Left ventricle myocardium inferior (tissue), 1 donor: ENCODE measurements at places on chromosomes 6 and 20.

- DNase-seq: no peak
Observed at GRCh38 chr20:35039846-35040489, 52.6 kb downstream of the TRPC4AP start.

DNA sequence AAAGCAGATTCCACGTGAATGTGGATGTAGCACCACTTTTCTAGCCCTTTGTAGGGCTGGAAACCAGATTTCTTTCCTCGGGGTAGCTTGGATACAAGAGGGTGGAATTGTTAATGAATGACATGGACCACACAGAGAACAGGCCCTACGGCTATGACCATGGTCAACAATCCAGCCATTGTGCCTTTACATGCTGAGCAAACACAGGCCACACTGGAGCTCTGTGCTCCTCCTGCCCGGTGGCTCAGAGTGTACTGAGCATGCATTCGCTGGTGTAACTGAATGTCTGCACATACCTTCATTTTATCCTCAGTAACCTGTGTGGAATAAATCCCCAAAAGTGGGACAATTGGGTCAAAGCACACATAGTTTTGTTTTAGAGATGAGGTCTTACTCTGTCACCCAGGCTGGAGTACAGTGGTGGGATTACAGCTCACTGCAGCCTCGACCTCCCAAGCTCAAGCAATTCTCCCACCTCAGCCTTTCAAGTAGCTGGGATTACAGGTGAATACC lies 32.8 kb downstream of the LRP11 start:
- no peak for DNase-seq

GRCh38 chr20:3815703-3816315 lies 4.5 kb upstream of the AP5S1 start:
- no peak for DNase-seq

GRCh38 chr6:168209420-168209819 lies 110.2 kb downstream of the DACT2 start:
- DNase-seq: no peak

DNA sequence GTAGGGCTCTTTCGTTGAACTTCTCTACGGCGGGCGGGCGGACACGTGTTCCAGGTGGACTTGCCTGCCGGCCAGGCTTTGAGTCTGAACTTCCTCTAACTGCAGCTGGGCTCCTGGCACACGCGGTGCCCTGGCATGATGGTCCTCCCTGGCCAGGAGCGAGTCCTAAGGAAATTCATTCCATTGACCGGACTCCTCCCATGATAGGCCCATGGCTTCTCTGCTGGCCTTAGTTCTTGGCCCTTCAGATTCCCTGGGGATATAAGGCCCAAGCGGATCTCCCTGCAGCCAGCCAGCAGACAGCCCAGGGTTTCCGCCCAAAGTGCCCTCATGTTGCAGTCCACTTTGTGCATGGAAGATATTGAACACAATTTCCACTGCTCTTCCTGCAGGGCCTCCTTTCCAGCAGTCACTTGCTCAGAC lies 39.4 kb downstream of the TBC1D7 start:
- DNase-seq: no peak

- DNase-seq: peak; percentile 44
Observed at GRCh38 chr20:13261460-13262301, 40.6 kb downstream of the ISM1 start.

DNA sequence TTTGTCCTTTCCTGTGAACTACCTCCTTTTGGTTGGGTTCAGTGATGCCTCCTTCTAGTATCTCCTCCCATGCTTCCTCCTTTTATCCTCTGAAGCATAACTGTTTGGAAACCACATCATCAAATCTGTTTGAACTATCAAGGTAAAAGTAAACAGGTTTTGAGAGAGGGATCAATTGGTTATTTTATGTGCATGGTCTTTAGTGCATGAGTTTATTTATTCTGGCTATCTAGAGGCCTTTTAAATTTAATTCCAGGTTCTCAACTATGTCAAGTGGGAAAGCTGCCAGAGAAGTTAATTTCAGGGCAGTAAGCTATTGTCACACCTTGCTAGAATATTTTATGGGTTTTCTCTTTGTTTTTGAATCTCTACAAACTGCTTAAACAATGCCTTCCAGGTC lies 54.1 kb downstream of the WASF1 start:
- no peak for DNase-seq

DNA sequence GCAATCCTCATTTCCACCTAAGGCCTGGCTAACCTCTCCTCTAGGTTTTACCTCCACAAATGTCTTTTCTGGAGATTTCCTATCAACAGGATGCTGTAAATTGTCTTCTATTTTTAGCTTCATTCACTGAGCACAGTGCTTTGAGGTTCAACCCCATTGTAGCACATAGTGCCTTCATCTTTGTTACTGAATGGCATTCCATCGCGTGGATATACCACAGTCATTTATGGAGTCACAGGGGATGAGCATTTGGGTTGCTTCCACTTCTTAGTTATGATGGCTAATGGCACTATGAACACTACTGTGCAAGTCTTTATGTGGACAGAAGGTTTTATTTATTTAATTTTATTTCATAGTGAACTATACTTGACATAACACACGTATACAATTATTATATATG lies 387.1 kb downstream of the SMOC2 start:
- DNase-seq: no peak

DNA sequence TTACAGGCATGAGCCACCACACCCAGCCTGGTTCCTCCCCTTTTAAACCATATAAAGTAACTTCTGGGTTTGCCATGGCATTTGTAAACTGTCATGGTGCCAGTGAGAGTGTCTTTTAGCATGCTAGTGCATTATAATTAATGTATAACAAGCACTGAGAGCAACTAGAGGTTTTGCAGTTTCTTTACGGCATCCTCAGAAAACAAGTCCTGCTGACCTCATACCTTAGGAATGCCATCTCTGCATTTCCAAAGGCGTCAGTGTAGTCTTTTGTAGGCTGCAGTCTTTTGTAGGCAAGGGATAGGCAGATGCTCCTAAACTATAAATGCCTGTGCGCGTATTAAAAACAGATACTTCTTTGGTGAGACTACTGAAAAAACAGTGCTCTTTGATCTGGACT lies 75.0 kb upstream of the EZR start:
- no peak for DNase-seq

GRCh38 chr20:19915111-19915798 lies 101.9 kb upstream of the NAA20 start:
- DNase-seq: no peak

DNA sequence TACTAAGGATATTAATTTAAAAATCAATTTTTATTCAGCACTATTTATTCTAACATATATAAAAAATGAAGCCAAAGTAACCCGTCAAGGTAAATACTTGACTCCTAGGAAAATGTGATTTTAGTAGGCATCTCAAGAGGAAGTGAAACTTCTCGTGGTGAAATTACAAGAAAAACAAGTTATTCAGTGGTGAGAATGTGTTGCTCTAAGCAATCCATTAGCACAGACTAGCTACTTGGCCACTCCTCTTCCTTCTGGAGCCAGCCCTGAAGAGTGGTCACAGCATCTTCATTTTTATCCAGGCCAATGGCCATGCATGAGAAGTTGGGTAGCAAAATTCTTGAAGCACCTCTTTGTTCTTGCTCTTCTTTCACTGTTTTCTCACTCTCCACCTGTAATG lies 40.4 kb upstream of the GFRAL start:
- DNase-seq: no peak

DNA sequence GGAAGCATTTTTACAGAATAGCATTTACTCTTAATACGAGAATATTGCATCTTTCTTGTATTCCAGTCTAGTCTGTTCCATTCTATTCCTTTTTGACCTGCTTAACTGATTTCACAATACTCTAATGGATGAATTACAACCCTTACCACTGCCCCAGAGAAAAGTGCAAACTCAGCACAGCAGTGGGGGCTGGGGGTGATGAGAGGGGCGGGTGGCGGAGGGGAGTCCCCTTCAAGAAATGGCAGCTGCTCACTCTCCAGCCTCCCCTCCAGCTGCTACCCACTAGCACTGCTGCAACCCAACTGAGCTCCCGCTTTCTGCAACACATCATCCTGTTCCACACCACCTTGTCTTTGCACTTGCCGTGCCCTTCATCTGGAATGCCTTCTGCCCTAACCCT lies 30.1 kb downstream of the PIM1 start:
- no peak for DNase-seq

DNA sequence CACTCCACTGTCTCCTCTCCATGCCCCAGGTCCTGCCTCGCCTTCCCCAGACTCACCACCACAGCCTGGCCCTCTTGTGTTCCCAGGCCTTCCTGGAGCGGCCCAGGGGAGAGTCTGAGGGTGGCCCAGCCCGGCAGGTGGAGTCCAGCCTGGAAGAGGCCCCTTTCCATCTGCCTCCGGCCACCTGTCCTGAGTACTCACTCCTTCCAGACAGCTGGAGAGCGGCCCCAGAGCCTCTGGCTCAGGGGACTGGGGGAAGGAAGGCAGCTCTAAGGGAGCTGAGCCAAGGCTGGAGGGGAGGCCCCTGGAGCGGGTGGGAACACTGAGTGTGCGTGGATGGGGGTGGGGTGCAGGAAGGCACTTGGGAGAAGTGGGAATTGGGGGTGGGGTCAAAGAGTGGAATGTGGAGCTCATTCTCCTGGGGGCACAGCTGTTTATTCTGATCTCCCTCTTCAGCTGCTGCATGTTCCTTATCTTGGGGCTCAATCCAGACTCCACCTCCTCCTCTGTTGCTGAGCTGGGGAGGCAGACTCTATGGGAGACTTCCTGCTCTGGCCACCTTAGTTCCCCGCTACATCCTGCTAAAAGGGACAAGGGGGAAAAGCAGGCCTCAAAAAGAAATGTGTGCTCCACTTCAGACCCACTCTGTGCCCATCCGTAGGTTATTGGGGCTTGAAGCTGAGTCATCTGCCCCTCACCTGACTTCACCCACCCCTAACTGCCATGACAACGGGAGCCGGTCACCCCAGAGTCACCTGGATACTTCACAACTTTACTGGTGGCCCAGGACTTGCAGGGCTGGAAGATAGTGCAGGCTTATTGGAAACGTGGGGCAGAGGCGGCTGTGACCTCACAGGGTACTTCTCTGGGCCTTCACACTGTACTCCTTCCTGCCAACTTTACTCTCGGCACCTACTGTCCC lies 19.5 kb upstream of the TAF8 start:
- DNase-seq: peak; percentile 72

- no peak for DNase-seq
Observed at GRCh38 chr20:49759266-49759950, 45.7 kb upstream of the B4GALT5 start.

DNA sequence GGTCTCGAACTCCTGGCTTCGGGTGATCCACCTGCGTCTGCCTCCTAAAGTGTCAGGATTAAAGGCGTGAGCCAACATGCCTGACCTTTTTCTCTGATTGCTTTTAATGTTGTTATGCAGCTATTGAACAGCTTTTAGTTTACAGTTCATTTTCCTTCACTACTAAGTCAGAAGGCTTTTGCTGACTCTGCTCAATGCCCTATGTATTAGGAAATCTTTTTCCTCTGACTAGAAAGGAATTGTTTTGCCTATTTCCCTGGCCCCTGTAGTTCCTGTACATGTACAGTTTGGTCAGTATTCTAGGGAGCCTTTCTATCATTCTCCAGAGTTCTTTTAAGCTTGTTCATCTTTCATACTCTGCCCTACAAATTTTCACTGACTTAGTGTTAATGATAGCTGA lies 280.2 kb downstream of the CDKAL1 start:
- DNase-seq: no peak

GRCh38 chr6:33745548-33745947 lies 1.2 kb downstream of the IP6K3 start:
- no peak for DNase-seq

DNA sequence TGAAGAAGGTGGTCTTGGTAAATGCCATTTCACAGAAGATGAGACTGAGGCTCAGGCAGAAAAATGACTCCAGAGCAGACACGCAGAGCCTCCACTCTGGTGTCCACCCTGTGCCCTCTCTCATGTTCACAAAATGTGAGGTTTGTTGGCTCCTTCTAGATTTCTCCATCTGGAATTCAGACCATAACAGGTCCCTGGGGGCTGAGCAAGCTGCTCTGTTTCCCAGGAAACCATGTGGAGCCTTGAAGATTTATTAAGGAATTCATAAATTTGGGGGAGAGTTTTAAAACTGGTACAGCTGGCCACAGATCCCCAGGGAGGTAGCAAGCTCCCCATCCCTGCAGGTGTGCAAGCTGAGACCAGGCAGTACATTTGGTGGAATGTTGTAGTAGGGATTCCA lies 38.8 kb upstream of the SIRPA start:
- no peak for DNase-seq

- no peak for DNase-seq
Observed at GRCh38 chr6:42038811-42039408, 11.4 kb upstream of the TAF8 start.

DNA sequence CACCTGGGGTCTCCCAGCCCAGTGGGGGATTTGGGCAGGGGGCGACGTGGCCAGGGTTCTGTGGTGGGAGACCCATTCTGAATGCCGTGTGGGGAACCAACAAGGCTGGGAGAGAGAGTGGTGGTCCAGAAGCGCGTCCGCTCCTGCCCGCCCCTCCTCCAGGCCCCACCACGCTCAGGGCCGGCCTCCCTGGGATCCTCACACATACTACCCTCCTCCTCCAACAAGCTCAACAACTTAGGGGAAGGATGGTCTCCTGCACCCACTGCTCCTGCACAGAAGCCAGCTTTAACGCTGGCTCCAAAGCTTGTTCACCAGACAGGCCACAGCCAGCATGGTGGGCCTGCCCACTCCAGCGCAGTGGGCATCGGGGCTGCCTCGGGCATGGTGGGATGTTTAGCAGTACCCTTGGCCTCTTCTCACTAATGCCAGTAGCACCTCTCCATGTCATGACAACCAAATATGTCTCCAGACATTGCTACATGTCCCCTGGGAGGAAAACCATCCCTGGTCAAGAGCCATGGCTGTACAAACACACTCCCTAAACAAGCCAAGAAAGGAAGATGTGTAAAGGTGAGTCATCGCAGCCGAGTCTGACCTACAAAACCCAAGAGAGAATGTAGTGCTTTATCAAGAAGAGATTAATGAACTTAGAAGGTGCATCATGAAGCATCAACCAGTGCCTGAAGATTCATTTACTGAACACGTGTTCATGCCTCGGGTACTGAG lies 75.7 kb downstream of the BMP7 start:
- DNase-seq: no peak

GRCh38 chr6:13695252-13695651 lies 16.4 kb downstream of the RANBP9 start:
- DNase-seq: no peak

DNA sequence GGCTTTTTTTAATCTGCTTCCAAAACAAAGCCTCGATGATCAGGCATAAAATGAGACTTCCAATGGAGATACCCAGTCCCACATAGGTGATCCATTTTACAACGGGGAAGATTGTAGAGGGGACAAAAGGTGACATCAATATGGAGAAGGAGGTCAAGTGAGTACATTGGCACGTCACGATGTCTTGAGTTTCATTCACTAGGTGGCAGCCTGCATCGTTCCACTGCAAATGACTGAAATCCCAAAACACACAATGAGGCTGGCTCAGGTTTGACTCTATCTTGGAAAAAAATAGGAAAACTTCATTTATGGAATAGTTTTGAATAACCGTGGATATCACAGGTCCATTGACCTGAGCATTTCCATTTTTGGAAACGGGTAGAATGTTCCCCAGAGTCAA lies 32.5 kb downstream of the ADGRF1 start:
- DNase-seq: no peak

- DNase-seq: no peak
Observed at GRCh38 chr6:36862164-36862847, 12.3 kb downstream of the PPIL1 start.
